Prostate gland (tissue), 2 donors: ENCODE measurements at places on chromosomes 1 and 21.

DNA sequence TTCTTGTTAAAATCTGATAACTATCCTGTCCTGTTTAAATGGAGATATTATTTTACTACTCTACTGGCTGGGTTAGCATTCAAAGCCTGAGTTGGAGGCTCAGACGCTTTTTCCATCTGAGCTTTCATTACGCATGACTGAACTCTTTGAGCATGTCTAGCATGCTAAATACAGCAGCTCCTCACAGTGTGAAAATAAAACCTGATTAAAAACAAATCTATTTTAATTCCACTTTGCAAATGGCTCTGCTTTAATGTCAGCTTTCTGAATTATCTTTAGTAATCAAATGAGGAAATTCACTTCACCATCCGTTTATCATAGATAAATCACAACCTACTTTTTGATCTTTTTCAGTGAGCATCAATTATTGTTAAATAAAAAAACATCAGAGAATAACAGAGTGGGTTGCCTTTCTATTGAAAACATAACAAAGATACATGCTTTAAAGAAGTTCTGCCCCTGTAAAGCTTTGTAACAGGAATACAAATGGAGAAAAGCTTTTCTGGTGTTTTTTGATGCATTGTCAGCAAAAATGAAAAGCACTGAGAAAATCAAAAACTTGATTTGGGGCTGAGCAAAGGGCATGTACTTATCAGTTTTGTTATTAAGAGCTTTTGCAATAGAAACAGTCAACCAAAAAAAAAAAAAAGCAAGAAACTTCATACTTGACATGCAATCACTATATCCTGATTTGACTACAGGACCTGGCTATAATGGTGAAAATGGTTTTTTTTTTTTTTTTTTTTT is 3.5 kb upstream of the SPEN start:
- no peak for DNase-seq

GRCh38 chr1:65531972-65532570 is 111.6 kb downstream of the LEPR start:
- no peak for DNase-seq

DNA sequence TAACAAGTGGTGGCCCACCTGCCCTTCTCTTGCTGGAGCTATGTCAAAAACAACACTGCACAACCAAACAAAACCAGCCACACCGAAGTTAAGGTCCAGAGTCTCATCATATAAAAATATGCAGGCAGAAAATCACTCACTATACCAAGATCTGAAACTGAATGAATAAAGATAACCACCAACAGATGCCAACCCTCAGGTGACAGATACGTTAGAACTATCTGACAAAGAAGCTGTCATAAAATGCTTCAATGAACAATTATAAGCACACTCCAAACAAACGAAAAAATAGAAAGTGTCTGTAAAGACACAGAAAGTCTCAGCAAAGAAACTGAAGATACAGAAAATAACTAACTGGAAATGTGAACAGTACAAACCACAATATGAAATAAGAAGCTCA is 14.0 kb downstream of the ZNF496 start:
- no peak for DNase-seq

DNA sequence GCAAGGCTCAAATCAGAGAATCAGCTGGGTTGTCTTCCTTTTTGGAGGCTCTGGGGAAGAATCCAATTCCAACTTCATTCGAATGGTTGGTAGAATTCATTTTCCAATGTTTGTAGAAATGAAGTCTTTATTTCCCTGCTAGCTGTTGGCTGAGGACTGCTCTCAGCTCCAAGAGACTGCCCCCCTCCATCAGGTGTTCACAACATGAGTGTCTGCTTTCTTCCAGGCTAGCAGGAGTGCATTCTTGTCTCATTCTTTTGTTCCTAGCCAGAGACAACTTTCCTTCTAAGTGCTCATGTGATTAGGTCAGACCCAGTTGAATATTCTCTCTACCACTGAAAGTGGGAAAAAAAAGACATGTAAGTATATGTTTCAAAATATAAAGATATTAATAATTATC is 95.2 kb downstream of the HLX start:
- no peak for DNase-seq

DNA sequence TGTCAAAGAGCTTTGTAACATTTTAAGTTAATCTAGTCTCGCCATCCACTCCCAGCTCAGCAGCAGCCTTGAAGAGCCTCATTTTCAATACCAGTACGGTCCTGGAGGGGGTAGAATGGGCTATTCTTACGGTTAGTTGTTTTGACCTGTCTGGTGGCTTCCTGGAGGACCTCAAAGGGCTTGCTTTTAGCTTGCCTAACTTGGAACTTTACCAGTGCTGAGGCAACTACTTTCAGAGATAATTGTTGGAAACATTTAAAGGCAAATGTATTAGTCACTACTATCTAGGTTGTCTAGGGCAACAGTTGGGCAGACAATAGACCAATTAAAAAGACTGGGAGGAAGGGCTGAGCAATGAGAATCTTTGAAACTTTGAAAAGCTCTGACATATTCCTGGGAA is 56.0 kb downstream of the TTLL7 start:
- DNase-seq, result no peak

DNA sequence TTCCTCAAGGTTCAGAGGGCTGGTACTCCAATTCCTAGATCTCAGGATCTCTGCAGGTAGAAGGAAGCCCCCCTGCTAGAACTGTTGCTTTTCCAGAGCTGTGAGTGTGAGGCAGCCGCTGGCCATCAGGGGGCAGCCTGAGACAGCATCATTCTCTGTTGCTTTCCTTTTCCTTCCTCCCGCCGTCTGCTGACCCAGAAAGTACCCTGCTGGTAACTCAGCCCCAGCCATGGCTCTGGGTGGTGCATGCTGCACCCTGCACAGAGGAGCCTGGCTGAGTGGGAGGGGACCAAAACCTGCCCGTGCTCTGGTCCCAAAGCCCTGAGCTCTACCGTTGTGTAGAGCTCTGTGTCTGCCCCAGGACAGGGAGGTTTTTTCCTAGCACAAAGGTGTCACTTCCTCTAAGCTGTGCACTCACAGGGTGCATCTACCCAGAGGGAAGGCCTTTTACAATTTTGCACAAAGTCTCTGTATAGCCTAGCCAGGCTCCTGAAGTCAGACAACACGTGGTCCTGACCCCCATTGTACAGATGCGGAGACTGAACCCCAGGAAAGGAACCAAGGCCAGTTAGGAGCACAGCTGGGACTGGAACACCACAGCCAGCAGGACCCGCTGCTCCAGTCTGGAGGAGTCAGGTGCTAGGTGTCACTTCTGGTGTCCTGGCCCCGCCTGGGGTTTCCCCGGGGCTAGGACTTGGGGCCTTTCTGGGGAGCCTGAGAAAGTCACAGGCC is 5.6 kb upstream of the FAM131C start:
- DNase-seq, result peak; percentile 71
